Fibroblast of lung (primary cell): ENCODE measurements at places on chromosomes 5 and 9.
A peak's percentile ranks its signal among the peaks of the same experiment; 100 is the strongest.

GRCh38 chr5:2013301-2014057 is 130.8 kb upstream of the IRX4 start:
- H3K27me3 ChIP-seq: no peaks in the 10 kb centered on the region
- H3K4me1 ChIP-seq: no peaks in the 10 kb centered on the region
- H3K36me3 ChIP-seq: no peaks in the 10 kb centered on the region
- no peak for DNase-seq

- H3K4me3 ChIP-seq: no peak overlapping the region
- peaks cover 12% of the 10 kb centered on the region for H3K4me1 ChIP-seq
- H3K36me3 ChIP-seq: peaks cover 12% of the 10 kb centered on the region
- DNase-seq: no peak
- no peaks in the 10 kb centered on the region for H3K27me3 ChIP-seq
Measured at GRCh38 chr9:128121924-128122808, 5.4 kb downstream of the PTGES2 start.

GRCh38 chr9:132240841-132241482 is 79.1 kb downstream of the NTNG2 start:
- peak; percentile 90 for DNase-seq
- peaks cover 18% of the 10 kb centered on the region for H3K27me3 ChIP-seq
- peaks cover 16% of the 10 kb centered on the region for H3K4me1 ChIP-seq

DNA sequence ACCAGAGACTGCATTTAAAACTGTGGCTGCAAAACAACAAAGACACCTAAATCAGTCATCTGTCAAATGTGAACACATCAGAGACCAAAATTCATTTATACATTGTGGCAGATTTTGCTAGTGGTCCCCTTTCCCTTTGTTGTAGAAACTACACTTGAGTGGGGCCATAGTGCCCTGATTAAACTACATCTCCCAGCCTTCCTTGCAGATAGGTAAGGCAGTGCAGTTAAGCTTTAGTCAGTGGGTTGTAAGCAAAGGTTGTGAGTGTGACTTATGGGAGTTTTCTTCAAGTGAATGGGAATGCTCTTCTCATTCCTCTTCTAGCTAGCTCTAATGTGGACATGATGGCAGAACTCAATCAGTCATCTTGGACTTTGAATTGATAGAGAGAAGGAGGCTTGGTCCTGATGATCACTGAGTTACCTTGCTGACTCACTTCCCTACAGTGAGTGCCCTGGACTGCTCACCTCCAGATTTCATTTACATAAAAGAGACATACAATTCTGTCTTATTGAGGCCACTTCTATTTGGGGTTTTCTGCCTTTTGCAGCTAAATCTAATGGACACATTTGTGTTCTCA is 35.2 kb upstream of the SPARC start:
- H3K4me3 ChIP-seq: no peak overlapping the region
- DNase-seq: no peak
- H3K36me3 ChIP-seq: no peaks in the 10 kb centered on the region
- no peak overlapping the region for H3K27ac ChIP-seq

- no peak overlapping the region for H3K4me3 ChIP-seq
- no peak for DNase-seq
- H3K4me1 ChIP-seq: no peaks in the 10 kb centered on the region
- no peaks in the 10 kb centered on the region for H3K27me3 ChIP-seq
- H3K36me3 ChIP-seq: no peaks in the 10 kb centered on the region
Measured at GRCh38 chr5:100950985-100951384, 47.9 kb upstream of the ST8SIA4 start.

DNA sequence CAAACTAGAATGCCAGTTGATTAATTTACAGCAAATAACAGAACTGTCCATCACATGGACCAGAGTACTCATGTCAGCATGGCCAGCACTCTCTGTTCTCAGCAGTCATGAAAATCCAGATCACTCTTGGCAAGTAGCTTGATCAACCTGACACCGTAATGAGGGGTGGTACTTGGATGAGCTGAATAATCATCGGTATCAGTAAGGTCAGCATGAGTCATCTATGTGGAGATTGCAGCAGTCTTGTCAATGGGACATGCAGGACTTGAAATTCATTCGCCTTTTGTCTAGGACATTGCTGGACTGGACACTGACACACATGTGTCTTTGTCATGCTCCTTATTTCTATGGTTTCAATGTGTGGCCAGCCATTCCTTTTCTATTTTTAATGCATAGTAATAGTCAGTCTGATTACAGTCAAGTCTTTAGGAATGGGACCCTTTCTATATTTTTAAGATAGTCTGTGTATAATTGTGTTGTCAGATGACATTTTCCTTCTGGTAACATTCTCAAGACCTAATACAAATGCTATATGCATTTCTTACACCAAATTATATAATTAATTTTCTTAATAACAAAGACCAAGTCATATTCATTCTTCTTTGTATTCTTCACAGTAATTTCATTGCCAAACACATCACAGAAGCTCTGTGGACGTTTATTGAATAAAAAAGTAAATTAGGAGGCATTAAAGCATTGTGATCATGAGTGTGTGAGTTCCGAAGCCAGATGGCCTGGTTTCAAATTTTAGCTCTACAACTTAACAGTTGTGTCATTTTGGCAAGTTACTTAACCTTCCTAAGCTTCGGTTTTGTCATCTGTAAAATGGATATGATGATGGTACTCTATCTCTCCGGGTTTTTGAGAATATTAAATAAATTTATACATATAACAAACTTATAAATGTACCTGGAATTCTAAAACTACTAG is 57.4 kb downstream of the ADAMTSL1 start:
- no peaks in the 10 kb centered on the region for H3K4me1 ChIP-seq
- peaks cover 2% of the 10 kb centered on the region for H3K36me3 ChIP-seq
- no peaks in the 10 kb centered on the region for H3K27me3 ChIP-seq
- no peak overlapping the region for H3K27ac ChIP-seq
- H3K4me3 ChIP-seq: no peak overlapping the region
- DNase-seq: peak; percentile 18
